ENCODE measurements at places on chromosomes 7 and 10.

DNA sequence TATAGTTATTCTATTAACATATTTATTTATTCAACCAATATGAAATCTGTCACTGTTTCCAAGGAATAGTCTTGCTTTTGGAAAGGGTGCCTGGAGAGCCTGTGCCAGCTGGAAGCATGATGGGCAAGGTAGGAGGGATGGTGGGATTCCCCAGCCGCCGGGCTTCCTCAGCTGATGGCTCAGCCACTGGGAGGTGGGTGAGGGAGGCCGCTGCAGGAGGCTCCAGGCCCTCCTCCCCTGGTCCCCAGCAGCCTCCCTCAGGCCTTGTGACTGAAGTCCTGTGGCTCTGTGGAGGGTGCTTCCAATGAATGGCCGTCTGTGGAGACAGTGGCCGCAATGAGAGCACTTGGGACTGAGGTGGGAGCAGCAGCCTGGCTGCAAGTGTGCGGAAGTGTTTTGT is 27.0 kb downstream of the SPAG6 start:
- DNase-seq = no peak

DNA sequence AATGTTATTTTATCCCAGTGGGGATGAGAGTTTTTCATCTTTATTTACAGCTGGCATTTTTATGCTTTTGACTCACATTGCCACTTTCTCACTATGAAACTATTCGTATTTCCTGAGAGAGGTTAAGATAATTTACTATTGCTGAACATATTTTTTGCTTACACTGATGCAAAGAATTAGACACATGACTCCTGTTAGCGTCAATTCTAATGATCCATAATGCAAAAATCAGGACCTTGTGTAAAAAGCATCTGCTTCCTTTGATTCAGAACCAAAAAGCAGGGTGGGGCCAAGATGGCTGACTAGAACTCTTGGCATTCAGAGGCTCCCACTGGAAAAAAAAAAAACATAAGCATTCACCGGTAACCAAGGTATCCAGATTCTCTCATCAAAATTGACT is 464.8 kb downstream of the SEMA3D start:
- no peak for DNase-seq

GRCh38 chr7:2596464-2597272 is 35.1 kb upstream of the TTYH3 start:
- DNase-seq = no peak

DNA sequence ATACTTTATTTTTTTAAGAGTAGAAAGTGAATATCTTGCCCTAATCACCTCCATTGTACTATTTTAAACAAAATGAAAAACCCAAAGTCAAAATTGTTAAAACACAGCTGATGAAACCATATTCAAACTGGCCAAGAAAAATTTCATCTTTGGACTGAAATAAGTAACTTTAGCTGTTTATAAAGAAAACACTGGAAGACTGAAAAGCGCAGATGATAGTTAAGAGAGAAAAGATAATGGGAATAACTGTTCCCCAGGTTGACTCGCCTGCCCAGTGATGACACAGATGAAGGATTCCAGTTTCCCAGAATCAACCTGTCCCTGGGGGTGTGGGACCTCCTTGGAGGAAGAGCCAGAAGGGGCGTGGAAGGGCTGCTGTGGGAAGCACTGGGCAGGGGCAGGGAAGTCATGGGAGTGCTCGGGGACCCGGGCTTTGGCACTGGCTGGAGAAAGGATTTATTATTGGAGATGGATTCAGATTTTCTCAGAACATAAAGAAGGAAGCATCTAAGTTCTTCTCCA is 43.1 kb downstream of the DENND2A start:
- DNase-seq = no peak

DNA sequence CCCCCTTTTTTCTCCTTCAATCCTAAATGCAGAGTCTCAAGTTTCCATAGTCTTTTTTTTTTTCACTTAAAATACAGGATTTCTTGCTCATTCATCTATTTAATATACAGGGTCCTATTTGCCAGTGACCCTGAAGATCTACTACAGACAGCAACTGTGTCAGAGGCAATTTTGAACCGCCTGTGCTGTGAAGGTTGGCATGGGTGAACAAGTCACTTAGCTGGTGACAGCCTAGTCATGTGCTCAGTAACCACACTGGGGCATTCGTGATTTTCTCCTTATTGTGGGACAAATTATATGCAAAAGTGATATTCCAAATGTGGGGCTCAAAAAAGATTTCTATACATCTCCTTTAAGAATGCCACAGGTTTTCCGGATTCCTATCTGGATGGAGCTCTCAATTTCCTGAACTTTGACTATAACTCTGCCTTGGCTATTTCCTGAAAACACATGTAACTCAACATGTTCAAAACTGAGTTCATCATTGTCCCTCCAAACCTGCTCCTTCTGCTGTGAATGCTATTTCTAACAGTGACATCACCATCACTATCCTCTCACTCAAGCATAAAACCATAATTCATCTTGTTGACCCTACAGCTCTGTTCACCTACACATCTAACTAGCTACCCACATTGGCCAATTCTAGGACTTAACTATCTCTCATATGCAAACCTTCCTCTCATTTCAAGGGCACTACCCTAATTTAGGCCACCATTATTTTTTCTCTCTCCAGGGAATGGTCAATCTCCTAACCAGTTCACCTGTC is 36.7 kb downstream of the CDK6 start:
- DNase-seq = no peak

DNA sequence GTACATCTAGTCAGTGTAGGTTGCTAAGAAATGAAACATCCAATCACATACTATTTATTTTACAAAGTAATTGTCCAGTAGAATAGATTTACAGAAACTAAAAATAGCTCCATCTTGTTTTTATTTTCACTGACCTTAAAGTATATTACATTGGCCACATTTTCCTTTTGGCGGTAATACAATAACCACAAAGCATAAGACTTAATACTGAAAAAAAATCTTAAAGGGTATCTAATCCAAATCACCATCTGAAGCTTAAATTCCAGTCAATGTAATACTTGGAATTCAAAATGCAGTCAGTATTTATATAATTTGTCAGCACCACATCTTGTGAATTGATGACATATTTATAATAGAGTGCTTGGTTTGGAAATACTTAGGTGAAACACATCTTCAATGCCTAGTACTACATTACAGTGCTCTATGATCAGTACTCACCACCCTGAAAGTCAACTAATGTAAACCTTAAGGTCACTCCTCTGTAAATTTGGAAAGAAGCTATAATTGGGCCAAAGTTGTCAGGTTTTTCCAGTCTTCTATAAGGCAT is 8.9 kb downstream of the ANKMY2 start:
- no peak for DNase-seq

- no peak for DNase-seq
Observed at GRCh38 chr7:105680505-105681187, 99.4 kb upstream of the EFCAB10 start.

- no peak for DNase-seq
Observed at GRCh38 chr10:110969183-110969582, 49.8 kb downstream of the SHOC2 start.

DNA sequence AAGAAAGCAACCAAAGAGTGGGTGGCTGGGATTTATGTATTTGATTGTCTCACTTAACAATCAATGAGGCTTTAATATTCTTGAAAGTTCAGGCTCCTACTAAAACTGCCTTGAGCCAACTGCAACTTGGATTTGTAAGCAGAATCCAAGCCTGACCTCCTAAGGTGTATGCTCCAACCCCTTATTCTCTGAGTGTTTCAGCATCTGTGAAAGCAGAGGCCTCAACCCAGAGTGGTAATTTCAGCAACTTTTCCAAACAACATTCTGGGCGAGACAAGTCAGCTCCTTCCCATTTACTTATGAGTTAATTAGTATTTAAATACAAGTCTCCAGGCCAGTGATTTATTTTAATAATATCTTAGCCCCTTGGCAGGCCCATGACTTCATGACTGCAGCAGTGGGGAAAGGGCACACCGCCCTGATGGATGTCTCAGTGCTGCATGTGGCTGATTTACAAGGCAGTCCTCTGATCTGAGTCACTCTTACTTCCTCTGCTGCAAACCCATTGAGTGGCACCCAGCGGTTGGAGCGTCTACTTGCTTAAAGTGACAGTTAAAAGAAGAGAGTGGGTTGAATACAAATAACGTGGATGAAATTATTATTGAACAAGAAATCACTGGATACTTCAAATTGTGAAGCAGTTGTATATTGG is 209.1 kb downstream of the TRIL start:
- DNase-seq = no peak

GRCh38 chr7:55308186-55308929 is 56.8 kb upstream of the LANCL2 start:
- no peak for DNase-seq

Measured in activated T-helper 9 cell treated with anti-CD3 and anti-CD28 coated beads, Interleukin-2, amount 50 U/mL, for 16 hours (primary cell).